ENCODE measurements at places on chromosomes 12 and 14. TPM values are rescaled to one million over a fixed set of nuclear protein-coding genes. Genes with fewer than 3 reads are reported as not detected.

DNA sequence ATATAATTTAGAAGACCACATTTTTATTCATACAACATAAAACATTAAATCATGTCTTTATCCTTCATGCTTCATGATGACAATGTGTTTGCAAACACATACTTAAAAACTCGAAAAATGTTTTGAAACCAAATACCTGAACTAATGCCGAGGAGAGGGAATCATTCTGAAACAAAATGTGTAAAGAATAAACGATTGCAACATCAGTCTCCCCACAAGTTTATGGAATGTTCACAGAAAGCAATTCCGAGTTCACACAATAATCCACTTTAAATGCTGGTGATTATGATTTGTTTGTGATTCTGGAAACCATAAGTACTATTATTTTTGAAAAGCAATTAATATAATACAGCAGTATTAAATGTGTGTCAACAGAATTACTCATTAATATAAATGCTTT lies 84.5 kb upstream of the PDZRN4 start:
- DNase-seq, result no peak

- no peak for DNase-seq
Observed at GRCh38 chr12:110039085-110039807, 9.1 kb downstream of the C12orf76 start.

- no peak for DNase-seq
Observed at GRCh38 chr12:28872654-28873268, 276.3 kb upstream of the FAR2 start.

- no peak for DNase-seq
Observed at GRCh38 chr12:112401903-112402498, 7.4 kb downstream of the RPL6 start.

GRCh38 chr12:130788515-130788914 lies 50.5 kb downstream of the STX2 start:
- no peak for DNase-seq

LGMN gene
- 66.2 TPM for polyA plus RNA-seq

TBX5 gene
- not detected for polyA plus RNA-seq

GRCh38 chr12:124829008-124829707 lies 34.5 kb downstream of the SCARB1 start:
- no peak for DNase-seq

DNA sequence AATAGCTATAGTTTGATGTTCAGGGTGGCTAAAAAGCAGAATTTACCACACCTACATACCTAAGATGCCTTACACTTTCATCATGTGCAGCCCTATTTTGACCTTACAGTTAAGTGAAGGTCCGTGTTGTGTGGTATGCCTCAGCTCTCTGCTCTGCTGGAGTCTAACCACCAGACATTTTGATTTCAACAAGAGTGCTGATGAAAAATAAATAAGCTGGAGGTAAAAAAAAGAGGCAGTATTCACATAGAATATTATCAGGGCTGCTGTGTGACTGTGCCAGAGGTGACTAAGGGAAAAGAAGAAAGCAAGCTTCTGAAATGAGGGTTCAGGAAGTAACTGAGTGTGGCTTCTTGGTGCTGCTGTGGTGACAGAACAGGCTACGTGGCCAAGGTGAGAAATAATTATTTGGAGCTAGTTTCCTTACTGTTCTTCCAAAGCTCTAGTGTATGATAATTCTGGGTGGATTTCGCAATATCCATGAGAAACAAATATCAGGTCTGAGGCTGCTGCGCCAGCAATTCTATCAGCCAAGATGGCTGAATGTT lies 188.8 kb downstream of the STXBP6 start:
- DNase-seq, result no peak

DNA sequence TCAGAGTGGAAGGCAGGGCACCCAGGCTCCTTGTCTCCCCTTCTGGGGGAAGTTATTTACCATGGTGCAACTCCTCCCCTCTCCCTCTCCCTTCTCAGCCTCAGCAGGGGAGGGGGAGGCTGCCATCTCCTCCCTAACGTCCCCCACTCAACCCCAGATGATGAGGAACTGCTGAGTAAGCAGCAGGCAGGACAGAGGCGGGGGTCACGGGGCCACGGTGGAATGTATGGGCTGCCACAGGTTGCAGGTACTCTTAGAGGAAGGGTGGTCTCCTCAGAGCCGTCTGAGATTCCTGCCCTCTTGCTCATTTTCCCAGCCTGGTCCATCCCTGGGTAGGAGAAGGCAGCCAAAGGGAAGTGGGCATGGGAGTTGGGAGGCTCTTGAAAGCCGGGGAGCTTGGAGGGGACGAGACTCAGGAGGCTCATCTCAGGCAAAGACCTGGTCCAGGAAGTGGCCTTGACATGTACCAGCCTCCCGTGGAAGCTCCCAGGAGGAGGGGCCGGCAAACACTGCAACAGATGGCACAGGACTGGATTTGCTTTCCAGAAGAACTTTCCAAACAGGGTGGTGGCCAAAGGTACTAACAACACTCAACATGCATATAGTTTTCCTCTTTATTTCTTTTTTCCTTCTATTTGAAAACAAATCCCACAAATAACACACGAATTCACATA lies 19.0 kb downstream of the RIN3 start:
- peak; percentile 68 for DNase-seq

DNA sequence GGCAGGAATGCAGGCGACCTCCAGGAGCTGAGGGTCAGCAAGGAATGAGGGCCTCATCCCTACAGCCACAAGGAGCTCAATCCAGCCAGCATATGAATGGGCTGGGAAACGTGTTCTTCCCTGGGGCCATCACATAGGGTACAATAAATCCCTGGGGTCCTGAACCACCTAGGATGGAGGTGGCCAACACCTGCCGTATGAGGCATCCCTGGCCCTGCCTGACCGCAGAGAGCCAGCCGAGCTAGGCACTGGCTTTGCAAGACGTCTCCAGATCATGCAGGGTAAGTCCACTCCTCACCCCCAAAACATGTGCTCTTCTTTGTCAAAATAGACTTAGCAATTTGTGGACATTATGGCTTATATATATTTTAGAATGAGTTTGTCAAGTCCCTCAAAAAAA lies 303.7 kb upstream of the DIO3 start:
- no peak for DNase-seq

GRCh38 chr12:80504389-80505163 lies 60.5 kb downstream of the PTPRQ start:
- no peak for DNase-seq

- no peak for DNase-seq
Observed at GRCh38 chr12:108612788-108613282, 15.0 kb upstream of the TMEM119 start.

GRCh38 chr12:32926356-32926755 lies 29.8 kb upstream of the PKP2 start:
- no peak for DNase-seq

DNA sequence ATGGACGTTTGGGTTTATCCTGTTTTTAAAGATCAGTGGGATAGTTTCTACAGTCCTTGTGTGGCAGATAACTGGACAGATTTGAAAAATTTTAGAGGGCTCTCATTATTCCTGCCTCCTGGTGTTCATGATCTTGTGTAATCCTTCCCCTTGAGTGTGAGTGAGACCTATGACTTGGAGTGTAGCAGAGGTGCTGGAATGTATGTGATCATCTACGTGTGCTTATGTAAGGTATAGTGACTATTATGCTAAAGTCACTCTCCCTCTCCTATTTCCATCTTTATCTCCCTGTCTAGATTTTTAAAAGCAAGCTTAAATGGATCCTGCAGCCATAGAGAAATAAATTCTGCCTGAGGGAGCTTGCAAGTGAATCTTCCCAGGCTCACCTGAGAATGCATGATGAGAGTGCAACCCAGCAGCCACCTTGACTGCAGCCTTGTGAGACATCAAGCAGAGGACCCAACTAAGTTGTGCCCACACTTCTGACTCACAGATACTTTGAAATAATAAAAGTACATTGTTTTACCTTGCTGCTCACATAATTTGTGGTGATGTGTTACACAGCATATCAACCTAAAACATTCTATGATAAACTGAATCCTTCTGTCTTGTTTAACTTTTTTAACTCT lies 3.2 kb upstream of the OLR1 start:
- DNase-seq, result no peak

DNA sequence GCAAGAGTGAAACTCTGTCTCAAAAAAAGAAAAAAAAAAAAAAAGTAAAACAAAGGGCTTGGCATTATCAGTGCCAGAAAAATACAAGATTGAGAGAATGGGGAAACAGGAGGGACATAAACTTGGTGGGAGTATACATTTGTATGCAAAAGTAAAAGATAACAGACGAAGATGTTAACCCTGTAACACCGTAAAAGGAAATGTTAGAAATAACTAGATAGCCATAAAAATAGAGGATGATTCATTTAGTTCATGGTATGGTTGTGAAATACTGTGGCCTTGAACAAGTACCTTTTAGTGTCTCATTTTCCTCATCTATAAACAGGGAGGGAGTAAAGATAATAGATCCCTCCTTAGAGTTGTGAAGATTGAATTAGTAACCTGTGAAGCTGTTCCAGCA lies 33.3 kb downstream of the ATP2A2 start:
- DNase-seq, result no peak

DNA sequence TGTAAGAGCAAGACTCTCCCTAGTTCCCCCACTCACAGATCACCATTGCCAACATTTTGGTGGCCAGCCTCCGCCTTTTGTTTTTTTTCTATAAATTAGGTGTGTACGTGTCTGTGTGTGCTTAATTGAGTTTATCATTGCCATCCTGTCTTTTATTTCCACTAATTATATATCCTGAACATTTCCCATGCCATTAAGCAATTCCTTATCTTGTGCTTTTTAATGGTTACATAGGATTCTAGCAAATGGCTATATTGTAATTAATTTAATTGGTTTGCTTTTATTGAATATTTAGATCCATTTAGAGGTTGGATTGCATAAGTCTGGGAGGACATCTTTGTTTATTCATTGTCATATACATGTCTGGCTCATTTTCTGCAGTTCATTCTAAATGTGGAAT lies 107.3 kb upstream of the RTL1 start:
- DNase-seq, result no peak
